ENCODE measurements at places on chromosomes 1 and 21.

GRCh38 chr1:94895518-94895917 lies 31.4 kb downstream of the CNN3 start:
- DNase-seq, result no peak

GRCh38 chr1:152111515-152111968 lies 3.7 kb downstream of the TCHH start:
- no peak for DNase-seq

DNA sequence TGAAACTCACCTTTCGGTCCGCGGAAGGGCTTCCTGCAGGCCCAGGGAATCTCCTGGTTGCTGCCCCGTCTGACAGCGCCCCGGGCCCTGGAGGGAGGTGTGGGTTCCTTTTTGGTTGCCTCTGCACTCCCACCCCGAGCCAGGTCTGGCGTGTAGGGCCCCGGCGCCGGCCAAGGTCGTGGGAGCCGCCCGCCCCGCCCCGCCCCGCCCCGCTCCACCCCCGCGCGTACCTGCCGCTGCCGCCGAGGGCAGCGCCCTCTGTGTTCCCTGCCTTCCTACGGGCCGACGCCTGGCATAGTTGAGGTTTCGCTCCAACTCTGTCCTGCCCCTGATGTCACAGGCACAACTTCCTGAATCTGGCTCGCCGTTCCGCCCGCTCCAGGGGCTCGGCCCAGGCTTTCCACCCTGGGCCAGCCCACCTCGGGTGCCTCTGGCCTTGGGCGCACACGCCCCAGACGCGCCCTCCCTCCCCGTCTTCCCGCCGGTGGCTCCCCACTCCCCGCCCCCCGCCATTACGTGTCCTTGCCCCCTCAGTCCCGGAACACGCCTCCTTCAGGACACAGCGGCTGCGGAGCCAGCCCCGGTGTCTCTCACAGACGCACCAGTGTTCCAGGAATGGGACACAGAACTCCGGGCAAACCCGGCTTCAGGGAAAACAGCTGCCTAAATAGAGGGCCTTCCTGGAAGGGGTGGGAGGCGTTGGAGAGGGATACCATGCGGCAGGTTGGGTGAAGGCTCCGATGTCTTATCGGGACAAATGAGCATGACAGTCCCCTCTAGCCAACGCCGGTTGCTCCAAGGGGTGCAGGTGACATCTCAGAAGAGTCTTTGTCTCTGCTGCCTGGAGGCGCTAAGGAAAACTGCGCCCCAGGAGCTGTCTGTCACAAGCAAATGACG lies at the start of gene KIAA0040:
Gene KIAA0040, minus strand, starts transcription at position 147 of the 897 bp plus-strand sequence. CDS start 31,763 bp downstream, outside the sequence.
- peak; percentile 52 for DNase-seq

- no peak for DNase-seq
These were observed 97.9 kb upstream of the RAB3GAP2 start for GRCh38 chr1:220370041-220370700.

GRCh38 chr1:241525026-241525425 lies 5.5 kb upstream of the FH start:
- DNase-seq, result no peak

DNA sequence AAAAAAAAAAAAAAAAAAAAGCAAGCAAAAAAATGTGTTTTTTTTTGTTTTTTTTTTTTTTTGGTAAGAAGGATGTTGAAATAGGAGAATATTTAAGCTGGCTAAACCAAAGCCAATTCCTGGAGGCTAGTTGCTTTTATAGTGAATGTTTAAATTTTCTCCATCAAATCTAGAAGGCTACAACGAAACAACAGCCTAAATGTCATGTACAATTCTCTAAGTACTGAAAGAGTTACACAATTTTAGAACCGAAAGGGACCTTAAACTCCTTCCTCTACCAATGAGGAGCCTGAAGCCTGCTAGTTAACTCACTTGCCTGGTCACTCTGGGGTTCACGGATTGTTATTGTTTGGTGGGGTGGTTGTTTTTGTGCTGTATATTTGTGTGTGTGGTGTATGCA lies 3.5 kb downstream of the WLS start:
- DNase-seq, result no peak

DNA sequence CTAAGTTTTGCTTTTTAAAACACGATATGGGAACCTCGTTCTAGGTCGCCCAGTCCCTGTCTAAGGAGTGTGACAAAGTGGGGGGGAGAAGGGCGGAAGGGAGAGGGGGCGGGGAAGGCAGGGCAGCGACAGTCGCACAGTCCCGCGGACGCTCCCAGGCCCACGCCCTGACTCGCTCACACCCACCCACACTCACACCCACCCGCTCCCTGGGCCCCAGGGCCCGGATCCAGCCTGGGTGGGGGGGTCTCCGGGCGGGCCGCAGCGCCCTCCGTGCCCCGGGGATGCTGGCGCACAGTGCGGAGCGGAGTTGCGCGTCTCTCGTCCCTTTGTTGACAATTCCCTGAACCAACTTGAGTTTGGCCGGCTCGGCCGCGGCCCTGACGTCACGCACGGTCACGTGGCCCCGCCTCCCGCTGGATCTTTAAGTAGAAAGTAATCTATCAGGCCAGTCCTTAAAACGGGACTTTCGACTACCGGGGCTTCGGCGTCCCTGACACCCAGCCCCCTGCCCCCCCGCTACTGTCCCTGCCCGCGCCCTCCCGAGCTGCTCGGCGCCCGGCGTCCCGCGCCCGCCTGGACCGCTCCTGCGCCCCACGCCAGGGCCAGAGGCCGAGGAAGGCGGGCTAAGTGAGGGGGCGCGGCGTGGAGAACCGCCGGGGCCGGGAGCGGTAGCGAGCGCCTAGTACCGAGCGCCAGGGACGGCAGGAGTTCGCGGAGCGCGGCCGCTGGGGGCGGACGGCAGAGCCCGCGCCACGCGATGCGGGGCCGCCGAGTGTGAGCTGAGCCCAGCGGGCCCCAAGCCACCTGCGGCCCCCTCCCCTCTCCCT lies at the start of gene FOXD3:
Gene FOXD3, plus strand, starts transcription at position 454 of the 830 bp plus-strand sequence. CDS start 492 bp downstream, outside the sequence.
- no peak for DNase-seq

GRCh38 chr1:87973896-87974295 lies 645.2 kb downstream of the LMO4 start:
- DNase-seq, result no peak

DNA sequence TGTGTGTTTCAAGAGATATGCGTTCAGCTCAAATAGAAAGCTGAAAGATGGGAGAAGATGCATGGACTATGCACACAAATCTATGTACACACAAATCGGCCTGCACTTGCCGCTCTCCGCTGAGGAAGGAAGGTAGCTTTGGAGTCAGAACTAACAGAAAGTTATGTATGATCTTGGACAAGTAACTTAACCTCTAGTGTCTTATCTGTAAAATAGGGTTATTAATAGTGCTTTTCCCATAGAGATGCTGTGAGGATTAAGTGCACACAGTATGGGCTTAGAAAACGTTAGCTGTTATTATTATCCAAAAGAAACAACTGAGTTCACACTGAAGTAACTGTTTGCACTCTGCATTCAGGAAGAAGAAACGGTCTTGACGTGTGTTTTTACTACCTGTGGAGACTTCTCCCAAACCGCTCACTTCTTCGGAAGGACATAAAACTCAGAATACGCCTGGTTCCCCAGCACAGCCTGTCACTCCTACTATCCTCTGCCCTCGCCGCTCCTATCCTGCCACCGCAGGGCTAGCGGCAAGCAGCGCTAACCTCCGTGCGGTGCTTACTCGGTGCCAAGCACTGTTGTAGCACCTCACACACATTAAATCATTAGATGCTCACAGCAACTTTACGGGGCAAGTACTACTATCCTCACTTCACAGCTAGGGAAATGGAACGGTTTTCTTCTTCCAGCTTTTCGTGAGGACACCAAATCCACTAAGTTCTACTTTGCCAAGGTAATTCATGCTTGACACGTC lies 1.3 kb downstream of the TGFBR3 start:
- peak; percentile 37 for DNase-seq

DNA sequence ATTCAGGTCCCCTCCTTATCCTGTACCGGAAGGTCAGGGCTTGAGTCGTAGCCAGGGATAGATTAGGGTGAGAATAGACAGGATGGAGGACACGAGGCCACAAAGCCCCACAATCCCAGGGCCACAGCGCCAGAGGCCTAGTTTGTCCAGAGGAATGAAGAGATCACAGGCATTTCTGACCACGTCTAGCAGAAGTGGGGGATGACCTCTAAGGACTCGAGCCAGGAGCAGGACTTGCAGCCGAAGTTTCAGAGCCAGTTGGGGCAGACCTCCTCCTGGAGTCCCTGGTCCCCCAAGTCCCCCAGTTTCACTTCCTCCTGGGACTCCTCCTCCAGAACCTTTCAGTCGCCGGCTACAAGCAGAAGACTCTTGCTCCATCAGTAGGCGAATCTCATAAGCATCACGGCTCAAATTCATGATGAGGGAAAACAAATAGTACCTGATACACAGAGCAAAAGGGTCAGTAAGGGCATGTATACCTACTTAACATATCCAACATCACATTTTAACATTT lies 2.3 kb upstream of the ITGA10 start:
- DNase-seq, result no peak

DNA sequence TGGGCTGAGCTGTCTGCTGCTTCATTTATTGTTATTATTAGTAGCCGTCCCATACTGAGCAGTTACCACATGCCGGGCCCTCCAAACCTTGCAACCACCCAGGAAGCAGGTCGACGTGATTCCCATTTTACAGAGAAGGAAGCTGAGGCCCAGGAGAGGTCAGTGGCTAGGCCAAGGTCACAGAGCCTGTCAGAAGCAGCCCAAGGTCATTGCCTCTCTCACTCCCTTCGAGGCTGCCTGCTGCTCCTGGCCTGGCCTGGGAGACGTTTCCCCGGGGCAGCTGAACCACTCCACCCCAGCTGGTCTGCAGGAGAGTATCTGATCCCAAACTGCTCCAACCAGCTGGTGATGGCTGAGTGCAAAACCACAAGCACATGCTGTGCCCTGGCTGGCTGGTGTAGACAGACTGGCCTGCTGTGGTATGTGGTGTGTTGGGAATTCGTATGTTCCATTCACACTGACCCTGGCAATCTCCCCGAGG lies 6.5 kb downstream of the PADI4 start:
- no peak for DNase-seq

GRCh38 chr1:89799495-89799894 lies 21.3 kb upstream of the LRRC8D start:
- no peak for DNase-seq

- no peak for DNase-seq
These were observed 17.0 kb downstream of the MKNK1 start for GRCh38 chr1:46587069-46587468.

- peak; percentile 1 for DNase-seq
These were observed 425.7 kb upstream of the USP24 start for GRCh38 chr1:55640708-55641473.

GRCh38 chr1:215393476-215393875 lies 173.6 kb upstream of the KCTD3 start:
- DNase-seq, result no peak

- DNase-seq, result peak; percentile 30
These were observed 43.8 kb downstream of the CD53 start for GRCh38 chr1:110916669-110917306.

GRCh38 chr1:49841767-49842166 lies 182.0 kb downstream of the AGBL4 start:
- DNase-seq, result no peak

DNA sequence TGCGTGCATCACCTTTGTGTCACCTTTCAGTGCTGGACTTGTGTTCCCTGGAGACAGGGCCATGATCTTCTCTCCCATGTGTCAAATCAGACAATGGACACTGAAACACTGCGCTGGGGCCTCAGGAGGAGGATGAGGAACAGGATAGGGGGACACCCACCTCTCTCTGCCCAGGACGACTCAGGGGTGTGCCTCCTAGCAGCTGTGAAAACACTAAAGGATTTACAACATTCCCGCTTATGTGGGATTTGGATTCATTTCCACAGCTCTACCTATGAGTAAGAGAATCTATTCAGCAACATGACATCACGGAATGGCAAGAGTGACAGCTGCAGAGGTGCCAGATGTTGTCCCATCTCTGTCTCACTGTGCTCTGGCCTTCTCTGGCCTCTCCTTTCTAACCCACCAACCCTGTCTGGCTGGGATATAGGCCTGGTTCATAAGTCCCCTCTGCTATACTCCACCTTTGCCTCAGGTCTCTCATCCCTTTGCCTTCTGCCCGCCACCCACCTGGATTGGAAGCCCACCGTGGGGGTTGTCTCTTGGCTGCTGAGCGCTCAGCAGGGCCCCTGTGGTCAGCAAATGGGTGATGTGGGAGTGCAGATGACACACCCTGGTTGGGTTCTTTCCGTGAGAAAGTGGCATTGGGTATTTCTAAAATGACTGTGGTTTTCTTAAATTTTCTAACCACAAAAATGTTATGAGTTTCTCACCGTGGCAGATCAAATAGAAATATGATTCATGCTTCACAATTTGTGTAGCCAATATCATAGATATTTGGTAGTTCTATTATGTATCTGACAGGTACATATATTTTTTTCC lies 47.1 kb upstream of the TLR5 start:
- peak; percentile 69 for DNase-seq

DNA sequence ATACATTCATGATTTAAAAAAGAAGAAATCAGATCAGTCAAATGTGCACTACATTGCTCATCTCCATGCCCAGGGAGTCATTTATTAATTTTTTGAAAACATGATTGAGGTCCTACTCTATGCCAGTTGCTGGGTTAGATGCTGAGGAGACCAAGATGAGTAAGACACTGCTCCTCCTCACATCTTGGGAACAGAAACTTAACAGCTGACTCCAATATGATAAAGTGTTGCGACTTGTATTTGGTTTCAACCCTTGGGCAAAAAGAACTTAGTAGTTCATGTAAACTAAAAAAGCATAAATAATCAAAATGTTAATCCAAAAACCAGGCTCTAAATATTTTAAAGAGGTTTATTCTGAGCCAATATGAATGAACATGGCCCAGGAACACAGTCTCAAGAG lies 56.9 kb downstream of the OPTC start:
- DNase-seq, result no peak

- DNase-seq, result peak; percentile 18
These were observed 88.0 kb upstream of the ZNF648 start for GRCh38 chr1:182149411-182149965.

DNA sequence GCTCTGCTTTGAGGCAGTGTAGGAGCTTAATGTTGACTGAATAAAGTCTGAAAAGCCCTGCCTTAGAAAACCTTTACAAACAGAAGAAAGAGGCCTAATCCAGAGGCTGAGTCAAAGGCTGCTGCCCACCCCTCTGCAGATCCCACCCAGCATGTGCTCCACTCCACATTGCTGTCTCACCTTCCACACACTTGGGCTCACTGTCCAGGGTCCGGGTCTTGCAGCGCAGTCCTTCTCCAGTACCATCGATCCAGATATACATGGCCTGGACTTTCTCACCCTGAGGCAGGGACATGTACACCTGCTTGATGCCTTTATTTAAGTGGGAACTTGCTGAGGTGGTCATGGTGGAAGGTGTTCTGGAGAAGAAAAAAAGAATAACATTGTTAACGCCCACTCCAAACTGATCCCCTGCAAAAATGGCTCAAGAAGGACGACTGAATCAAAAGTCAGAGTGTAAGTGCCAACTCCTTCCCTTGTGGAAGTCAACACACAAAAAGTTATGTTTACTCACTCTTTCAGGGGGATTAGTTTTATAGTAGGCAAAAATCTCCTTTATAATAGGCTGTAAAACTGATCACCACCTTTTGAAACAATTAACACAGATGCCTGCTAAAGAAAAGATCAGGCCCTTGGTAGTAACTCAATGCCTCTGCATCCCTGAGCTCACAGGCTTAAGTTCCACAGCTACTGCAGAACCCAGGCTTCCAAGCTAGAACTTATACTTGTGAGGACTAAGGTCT lies 3.0 kb downstream of the GLUL start:
- DNase-seq, result no peak

Data from CD4-positive, alpha-beta T cell treated with Interleukin-15 for 4 hours (primary cell).